ENCODE measurements at places on chromosomes 13 and 19. TPM values are rescaled to one million over a fixed set of nuclear protein-coding genes. Genes with fewer than 3 reads are reported as not detected.

DNA sequence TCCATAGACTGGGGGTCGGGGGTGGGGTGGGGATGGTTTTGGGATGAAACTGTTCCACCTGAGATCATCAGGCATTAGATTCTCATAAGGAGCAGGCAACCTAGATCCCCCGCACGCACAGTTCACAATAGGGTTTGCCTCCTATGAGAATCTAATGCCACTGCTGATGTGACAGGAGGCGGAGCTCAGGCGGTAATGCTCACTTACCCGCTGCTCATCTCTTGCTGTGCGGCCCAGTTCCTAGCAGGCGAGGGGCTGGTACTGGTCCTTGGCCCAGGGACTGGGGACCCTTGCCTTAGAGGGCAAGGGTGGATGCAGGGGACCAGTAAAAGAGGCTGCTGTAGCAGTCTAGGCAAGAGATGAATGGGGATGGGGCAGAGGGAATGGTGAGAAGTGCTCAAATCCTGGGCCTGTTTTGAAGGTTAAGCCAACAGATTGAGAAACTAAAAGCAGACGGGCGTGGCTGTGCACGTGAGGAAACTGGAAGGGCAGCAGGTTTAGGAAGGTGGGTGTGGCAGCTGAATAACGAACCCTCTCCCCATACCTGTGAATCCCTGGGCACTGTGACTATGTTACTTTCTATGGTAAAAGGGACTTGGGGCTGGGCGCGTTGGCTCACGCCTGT, 1.5 kb upstream of the ERICH4 start:
- no peak for DNase-seq

- DNase-seq: no peak
Observed at GRCh38 chr19:11506967-11507366, 1.3 kb upstream of the ZNF653 start.

SIGLEC14 gene
- polyA plus RNA-seq: 0.03 TPM

CALR3 gene
- not detected for polyA plus RNA-seq

GPI gene
- polyA plus RNA-seq: 82.7 TPM

DNA sequence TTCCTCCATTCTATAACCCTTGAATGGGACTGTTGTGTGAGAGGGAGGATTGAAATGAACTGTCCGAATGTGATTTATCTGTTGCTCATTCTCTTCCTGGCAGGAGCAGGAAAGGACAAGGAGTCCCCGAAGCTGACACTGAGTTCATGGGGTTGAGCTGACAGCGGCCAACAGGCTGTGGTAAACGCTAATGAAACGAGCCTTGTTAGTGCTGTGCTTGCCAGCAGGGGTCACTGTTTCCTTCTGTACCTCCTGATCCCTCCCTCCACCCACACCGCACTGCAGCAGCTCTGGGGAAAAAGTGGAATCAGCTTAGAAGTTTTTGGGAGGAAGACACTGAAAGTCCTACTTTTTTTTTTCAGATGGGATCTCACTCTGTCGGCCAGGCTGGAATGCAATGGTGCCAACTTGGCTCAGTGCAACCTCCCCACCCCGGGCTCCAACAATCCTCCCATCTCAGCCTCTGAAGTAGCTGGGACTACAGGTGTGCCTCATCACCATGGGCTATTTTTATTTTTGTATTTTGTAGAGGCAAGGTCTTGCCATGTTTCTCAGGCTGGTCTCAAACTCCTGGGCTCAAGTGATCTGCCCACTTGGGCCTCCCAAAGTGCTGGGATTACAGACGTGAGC, 6.7 kb upstream of the ZNF761 start:
- DNase-seq: peak; percentile 76

- peak; percentile 57 for DNase-seq
Observed at GRCh38 chr13:19818223-19818842, 35.6 kb upstream of the PSPC1 start.

DNA sequence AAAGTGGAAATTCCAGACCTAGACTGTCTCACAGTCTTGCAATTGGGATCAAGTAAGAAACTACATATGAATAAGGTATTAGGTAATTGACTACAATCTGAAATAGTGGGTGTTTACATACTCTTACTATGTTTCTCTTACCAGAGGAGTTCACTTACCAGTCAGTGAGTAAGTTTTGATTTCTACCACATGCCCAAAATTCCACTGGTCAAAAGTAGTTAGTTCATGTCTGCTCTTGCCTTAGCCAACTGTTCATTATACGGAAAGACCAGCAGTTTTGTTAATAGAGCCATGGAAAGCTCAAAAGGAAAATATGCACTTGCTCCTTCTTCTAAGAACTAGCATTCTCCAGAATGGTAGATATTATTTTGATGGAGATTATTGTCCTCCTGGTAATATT, 490.8 kb downstream of the RFC3 start:
- DNase-seq: no peak

GPR12 gene
- polyA plus RNA-seq: not detected
